Cerebellar cortex (tissue), 1 donor: ENCODE measurements at places on chromosomes 6 and 20.

DNA sequence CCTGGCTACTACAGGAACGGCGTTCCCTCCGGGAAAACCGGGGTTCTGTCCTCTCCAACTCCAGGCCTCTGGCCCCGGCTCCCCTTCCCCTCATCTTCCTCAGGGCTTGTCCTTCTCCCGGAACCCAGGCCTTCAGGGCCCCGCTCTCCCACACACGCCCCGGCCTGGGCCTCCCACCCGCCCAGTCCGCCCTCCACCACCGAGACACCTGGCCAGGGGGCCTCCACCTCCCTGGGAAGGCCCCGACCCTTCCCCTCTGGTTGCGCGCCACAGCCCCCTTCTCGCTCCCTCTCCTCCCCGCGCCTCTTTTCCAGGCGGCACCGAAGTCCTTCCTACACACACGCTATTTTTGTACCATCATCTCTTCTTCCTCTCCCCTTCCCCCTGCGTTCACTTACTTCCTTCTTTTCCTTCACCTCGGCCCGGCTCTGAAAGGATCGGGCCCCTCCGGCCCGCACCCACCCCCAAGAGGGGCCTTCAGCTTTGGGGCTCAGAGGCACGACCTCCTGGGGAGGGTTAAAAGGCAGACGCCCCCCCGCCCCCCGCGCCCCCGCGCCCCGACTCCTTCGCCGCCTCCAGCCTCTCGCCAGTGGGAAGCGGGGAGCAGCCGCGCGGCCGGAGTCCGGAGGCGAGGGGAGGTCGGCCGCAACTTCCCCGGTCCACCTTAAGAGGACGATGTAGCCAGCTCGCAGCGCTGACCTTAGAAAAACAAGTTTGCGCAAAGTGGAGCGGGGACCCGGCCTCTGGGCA lies 1.3 kb upstream of the SIRPA start:
- peak; percentile 45 for DNase-seq

- DNase-seq = no peak
Measured at GRCh38 chr6:83185096-83185495, 8.0 kb downstream of the PGM3 start.

- DNase-seq = no peak
Measured at GRCh38 chr6:100620085-100620840, 155.5 kb upstream of the SIM1 start.

DNA sequence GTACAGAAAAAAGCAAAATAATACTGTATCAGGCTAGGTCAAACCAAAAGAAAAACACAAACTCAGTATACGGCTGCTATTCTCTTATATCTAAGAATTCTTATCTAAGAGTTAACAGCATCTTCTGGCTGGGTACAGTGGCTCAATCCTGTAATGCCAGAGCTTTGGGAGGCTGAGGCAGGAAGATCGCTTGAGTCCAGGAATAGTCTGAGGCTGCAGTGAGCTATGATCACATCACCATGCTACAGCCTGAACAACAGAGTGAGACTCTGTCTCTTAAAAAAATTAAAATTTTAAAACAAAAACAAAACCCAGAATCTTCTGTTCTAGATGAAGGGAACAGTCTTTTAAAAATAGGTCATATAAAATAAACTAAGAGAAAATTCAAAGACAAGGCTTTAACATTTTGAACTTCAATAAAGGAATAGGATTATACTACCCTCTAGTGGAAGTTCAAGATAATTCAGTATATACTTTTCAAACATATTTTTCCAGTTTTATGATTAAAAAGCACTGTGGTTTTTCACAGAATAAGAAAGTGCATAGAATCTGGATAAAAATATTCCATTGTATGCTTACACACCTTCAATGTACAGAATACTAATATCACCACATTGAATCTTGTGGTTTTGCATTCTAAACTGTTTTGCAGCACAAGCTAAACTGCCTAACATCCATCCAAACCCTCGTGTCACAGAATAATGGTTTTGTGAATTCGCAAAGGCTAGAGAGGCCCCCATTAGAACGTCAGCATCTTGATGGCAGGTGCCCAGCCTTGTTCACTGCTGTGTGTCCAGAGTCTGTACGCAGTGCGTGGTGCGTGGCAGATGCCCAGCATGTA lies 39.3 kb downstream of the DTNBP1 start:
- peak; percentile 65 for DNase-seq

GRCh38 chr6:112439010-112439409 lies 91.9 kb downstream of the RFPL4B start:
- no peak for DNase-seq

- DNase-seq = no peak
Measured at GRCh38 chr6:95742767-95743289, 165.5 kb downstream of the MANEA start.

GRCh38 chr6:135224037-135224647 lies 43.0 kb downstream of the MYB start:
- DNase-seq = no peak

GRCh38 chr6:72580281-72580940 lies 41.5 kb upstream of the KCNQ5 start:
- DNase-seq = peak; percentile 22

DNA sequence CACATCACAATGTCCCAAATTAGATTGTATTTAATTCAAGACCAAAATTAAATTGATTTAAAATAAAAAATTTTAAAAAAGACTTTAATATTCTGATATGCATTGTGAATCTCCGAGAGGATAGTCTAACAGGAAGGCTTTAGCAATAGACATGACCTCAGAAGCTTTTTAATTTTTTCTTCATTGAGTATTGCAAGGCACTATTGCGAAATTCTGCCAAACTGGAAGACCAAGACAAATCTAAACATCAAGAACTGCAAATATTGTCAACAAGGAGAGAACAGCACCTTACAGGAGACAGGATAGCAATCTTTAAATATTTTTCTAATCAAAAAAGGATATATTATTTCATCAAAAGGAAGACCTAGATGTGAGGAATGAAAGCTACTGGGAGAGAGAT lies 56.9 kb downstream of the BMP5 start:
- DNase-seq = no peak

DNA sequence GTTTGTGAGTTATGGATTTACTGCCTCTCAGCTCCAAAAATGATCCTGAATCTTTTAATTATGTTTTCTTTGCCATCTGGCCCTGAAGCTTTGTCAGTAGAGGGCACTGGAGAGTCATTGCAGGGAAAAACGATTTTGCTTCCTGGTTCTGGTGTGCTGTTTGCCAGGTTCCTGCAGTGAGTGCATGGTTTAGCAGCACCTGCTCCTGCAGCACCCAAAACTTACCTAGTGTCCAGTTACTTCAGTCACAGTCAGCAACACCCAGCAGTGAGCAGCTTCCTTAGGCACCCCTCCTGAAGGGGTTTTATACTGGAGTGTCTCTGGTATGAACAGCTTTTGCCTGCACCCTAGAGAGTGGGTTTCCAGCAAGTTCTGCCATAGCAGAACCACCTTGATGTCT lies 6.0 kb upstream of the TRIM26 start:
- peak; percentile 91 for DNase-seq

DNA sequence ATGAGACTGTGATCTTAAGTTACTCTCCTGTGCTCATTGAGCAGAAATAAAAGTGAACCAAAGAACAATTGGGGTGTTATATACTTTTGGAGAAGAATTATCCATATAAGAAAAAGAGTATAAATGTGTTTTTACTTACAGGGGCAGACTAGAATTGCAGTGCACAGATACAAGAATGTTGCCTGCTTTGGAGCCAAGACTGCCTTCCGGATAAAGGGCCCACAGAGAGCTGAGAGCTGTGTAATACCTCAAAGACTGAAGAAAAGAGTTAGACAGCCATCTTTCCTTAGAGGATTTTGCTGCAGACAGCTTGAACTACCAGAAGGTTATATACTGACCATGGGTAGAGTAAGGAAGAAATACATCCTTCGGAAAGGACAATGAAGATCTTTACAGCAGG lies 1235.5 kb upstream of the CITED2 start:
- DNase-seq = no peak

GRCh38 chr6:90008189-90008907 lies 114.1 kb downstream of the GJA10 start:
- DNase-seq = no peak

DNA sequence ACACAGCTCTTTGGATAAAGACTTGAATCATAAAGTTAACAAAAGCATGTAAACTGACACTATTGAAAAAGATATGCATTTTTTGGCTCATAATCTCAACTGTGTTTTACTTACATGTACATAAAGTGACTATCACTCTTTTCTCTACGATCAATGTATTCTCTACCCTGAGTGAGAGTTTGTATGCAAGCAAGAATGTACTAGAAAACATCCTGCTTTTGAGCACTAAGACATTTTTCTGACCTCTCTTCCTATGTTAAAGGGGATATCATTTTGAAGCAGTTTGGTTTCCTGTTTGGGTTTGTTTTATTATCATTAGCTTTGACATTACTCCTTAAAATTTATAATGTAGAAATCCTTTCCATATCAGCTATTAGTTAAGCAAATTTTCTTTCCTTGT lies 910.8 kb downstream of the C6orf118 start:
- no peak for DNase-seq

GRCh38 chr6:11852061-11852651 lies 73.6 kb upstream of the ADTRP start:
- DNase-seq = no peak

- DNase-seq = no peak
Measured at GRCh38 chr6:56946368-56946767, 8.5 kb upstream of the BEND6 start.

DNA sequence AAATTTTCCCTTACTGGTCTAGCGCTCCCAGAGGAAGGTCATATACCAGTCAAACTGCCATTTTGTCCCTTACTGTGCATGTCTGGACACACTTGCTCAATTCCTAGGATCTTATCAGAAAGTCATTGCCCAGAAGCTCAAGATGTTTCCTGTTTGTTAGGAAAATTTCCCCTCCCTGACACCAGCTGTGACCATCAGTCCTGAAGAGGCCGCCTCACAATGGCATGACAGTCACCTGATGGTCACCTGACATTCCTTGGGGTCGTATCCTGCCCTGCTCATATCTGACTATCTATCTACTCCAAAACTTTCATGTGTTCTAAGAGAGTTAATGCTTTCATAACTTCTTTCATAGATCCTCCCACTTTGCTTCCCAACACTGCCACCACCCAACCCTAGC lies 219.9 kb downstream of the OTOR start:
- DNase-seq = no peak

GRCh38 chr6:19472153-19472552 lies 365.0 kb upstream of the ID4 start:
- DNase-seq = no peak

- DNase-seq = no peak
Measured at GRCh38 chr20:61786230-61786629, 279.5 kb downstream of the TAF4 start.

DNA sequence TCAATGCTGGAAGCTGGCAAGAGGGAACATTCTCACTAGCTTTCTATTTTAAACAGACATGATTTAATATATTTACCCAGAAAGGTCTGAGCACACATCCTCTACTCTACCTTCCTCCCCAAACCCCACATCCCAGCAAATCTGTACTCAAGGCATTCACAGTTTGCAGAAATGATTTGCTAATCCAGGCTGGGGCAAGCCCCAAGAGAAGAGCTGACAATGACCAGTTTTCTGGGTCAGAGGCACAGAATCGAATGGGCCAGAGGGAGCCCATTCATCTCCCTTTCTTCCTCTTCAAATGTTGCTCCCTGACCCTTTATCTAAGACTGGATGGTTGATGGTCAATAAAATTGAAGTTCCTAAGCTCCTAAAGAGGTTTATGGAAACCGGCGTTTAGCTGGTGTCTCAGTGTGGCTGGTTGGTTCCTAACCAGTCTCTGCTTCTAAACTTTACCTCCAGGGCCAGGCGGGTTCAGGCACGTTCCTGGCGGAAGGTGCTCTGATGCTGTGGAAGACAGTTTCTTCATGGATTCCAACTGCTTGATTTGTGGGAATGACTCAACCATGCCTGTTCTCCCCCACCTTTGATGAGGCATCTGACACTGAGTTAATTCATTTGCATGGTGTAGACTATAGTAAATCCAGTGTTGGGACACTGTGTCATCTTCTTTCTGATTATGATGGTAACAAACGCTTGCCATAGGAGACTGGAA lies 96.4 kb upstream of the IYD start:
- no peak for DNase-seq

DNA sequence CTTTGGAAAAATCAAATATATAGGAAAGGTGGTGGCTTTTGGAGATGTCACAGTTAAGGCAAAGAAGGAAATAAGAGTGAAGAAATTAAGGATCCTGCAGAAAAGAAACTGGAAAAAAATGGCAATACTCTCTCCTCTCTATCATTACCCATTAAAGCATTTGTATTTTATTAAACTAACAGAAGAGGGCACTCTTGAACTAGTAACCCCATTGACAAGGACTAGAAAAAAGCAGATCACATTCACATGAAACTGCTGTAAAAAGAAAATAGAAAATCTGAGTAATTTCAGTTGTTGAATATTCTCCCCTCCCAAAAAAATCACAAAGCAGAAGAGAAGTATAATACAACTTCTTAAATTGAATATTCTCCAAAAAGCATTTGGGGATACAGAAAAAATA lies 104.1 kb upstream of the SLC35B3 start:
- DNase-seq = peak; percentile 3

DNA sequence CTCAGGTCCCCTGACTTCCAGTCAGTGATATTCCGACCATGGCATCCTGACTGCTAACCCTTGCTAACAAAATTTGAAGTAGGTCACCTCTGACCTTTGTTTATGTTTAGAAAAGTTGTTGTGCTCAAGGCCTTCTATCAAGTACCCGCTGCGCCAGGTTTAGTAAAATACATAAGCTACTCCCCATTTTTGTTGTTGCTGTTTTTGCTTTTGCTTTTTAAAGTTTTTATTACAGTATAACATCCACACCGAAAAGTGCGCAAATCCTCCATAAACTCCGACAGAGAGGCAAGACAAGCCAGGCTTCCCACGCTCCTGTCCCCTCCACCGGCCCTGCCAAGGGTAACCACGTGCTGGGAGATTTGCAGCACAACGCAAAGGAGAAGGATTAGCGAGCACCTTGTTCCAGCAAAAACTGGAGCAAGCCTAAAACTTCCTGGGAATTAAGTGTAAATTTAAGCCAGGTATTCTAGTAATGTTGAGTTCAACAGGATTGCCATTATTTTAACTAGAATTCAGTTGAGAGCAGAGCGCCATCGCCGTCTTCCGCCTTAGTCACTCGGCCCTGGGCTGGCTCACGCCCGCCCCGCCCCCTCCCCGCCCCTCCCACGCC lies 17.8 kb upstream of the HMGN4 start:
- DNase-seq = peak; percentile 75

DNA sequence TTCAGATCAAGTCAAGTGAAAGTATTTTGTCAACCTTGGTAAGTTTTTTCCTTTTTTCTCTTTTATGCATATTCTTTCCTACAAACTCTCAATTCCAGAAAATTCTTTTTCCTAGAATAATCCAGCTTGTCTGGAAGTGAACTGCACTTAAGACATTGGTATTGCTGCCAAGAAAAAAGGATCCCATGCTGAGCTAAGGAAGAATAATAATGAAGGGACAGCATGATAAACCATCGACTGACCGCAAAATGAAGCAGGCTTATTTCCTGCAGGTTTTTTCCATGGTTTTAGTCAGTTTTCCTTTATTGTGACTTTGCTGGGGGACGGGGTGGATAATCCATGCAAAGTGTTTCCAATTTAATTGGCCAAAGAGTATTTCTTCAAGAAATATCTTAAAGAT lies 857.6 kb upstream of the SLC35B3 start:
- no peak for DNase-seq
